ENCODE measurements at places on chromosomes 1 and 21.
A peak's percentile ranks its signal among the peaks of the same experiment; 100 is the strongest.

DNA sequence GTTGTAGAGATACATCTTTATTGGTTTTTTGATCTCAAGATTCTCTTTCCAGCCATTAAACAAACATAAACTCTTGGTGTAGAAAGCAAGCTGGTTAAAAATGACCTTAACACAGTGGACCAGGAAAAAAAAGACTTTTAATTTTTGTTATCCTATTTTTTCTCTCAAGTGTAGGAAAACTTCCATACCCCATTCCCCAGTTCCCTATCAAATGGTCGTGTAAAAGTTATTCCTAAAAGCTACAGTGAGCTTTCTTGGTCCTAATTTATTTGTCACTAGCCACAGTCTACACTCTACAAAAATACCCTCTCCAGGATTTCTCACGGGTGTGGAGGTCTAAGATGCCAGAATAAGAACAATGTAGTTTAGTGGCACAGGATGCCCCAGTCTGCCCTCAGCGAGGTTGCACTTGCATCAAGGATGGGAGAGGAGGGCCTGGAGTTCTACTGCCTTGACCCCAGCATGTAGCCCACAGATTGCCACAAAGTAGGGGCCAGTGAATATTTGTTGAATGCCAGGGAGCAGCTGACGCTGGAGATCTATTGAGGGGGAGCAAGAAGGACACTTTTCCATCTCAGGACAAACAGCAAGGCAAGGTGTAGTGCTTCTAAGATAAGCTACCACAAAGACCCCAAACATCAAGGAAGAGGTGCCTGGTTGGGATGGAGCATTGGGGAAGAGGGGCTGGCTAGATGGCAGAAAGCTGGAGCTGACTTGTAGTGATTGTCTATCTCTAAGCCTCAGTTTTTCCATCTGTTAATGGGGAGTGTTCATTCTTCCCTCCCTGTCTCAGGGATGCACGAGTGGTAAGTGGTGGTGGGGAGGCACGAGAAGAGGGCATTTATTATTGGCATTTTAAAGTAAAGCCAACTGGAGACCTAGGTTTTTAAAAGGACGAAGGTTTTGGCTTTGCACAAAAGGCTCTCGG is 1.8 kb downstream of the MYCL start:
- no peak for DNase-seq

DNA sequence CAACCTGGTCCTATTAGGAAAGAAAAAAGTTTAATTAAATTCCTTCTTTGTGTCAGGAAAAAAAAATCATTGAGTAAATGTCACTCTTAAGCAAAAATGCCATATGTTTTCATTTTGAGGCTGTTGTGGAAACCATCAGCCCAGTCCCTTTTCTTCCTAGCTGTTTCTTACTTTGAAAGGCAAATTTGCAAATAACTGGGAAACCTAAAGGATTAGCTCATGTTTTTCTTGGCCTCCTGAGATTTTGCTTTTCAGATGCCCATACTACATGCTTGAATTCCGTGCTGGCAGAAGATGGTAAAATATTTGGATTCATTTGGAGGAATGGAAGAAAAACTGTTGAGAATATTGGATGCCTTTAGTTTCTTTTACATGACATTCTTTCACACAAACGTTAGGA is 182.1 kb upstream of the ADAMTS5 start:
- DNase-seq: no peak

GRCh38 chr21:35343046-35343819 is 294.1 kb upstream of the RUNX1 start:
- DNase-seq: no peak

DNA sequence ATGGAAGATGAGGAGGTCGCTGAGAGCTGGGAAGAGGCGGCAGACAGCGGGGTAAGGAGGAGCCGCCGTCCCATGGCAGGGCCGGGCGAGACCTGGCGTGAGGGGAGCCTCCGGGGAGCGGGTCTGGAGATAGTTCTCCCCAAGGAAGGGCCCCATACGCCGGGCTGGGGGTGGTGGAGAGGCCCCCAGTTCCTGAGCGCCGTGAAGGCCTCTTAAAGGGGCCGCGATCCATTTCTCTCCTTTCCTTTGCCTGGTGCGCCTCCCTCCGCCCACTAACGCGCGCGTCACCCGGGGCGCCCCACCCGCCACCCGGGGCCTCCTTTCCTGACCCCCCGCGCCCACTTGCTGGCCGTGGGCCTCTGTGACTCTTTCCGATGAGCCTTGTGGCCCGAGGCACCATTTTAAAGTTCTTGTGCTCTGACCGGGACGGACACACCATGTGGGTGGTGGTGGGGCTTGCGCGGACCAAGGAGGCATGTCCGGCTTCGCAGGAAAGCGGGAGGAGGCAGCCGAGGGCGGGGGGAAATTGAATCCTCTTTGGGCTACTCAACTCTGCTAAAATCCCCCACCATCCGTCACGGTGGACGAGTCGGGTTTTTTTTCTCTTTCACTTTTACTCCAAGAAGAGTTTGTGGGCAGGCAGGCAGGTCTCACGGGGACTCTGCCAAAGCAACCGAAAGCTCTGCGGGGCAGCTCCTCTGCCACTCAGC is 371 bp downstream of the SZRD1 start:
- DNase-seq: peak; percentile 48

DNA sequence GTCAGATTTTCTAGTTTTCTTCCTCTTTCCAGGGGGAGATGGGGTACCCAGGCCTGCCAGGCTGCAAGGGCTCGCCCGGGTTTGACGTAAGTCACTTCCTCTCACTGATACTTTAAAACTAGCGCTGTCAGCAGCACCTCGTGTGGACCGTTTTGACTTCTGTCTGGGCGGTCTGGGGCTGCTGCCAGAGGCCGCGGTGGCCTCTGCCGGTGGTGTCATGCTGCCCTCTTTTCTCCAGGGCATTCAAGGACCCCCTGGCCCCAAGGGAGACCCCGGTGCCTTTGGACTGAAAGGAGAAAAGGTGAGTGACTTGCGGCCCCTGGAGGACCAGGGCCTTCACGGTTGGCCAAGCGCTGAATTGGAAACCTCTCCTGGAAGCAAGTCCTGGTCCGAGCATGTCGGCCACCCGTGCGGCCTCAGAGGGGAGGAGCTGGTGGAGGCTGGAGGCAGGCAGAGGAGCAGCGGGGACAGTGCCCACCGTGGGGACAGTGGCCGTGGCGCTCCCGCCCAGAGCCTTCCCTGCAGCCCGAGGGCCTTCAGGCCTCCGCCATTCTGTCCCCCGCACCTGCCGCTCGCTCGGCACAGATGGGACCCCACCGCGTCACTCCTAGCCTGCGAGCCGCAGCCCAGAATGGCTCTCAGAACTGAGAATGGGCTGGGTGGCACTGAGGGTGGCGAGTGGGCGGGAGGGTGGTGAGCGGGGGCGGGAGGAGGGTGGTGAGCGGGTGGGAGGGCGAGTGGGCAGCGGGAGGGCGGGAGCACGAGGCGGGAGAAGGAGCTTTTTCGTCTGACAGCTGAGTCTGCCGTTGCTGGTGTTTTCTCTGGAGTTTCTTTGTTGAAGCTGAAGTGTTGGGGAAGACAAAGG is 9.4 kb downstream of the COL6A1 start:
- DNase-seq: no peak

GRCh38 chr1:43327549-43328292 is 9.9 kb upstream of the MPL start:
- no peak for DNase-seq

DNA sequence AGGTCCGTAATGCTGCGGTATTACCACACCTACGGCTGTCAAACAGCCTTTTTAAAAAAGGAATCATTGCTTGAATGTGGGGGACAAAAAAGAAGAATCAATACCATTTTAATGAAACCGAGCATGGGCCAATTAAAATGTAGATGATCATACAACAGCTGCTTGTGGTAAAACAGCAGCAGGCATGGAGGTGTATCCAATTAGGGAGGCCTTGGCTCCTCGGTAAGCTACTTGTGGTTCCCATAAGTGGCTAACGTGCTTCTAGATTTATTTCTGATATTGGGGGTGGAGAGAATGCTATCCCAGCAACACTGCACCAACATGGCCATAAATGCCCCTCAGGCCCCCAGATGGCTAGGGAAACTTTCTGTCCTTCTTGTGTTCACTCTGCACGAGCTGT is 1.8 kb downstream of the PTPN14 start:
- no peak for DNase-seq

- no peak for DNase-seq
Observed at GRCh38 chr1:244968471-244968871, 104.1 kb upstream of the HNRNPU start.

GRCh38 chr1:34362949-34363348 is 186.2 kb downstream of the C1orf94 start:
- no peak for DNase-seq

- no peak for DNase-seq
Observed at GRCh38 chr1:21534674-21535378, 25.6 kb downstream of the ALPL start.

DNA sequence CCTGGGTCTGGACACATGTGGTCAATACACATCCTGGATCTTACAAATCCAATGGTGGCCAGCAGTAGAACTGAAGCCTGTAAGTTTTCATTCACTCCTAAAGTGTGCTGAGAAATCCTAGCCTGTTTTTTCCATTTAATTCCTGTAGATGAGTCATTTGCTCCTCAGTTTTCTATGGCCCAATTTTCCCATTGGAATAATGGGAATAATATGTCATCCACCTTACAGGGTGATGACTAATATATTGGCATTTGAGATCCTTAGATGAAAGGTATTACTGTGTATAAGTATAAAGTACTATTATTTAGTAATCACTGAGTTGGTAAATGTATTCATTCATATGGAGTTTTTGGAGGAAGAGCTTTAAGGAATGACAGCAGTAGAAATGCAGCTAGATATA is 89.7 kb upstream of the ADAR start:
- no peak for DNase-seq

GRCh38 chr1:153770797-153771196 is 4.4 kb upstream of the SLC27A3 start:
- DNase-seq: no peak

GRCh38 chr1:118504867-118505266 is 319.8 kb upstream of the SPAG17 start:
- no peak for DNase-seq

DNA sequence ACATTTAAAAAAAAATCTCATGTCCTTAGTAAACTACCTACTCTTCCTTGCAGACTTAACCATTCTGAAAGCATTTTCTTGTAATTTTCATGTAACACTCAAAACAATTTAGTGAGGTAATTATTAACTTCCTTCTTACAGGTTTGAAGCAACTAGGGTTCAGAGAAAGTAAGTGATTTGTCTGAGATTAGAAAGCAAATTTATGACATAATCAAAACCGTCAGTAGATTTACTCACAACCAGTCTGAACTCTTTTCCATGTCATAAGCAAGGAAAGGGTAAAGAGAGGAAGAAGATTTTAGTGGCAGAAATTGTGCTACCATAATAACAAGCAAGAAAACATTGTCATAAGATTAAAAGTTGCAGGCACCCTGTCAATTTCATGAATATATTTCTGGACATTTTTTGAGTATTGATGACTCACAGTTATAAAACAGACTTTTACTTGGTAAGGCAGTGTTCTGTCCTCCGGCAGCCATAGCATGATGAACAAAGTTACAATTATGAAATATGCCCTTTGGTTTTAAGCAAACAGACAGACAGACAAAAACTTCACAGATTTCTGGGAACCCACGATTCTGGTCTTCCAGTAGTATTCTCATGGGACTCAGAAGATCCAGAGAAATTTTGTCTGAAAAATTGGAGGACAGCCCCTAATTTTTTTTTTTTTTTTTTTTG is 707.2 kb downstream of the RWDD3 start:
- no peak for DNase-seq

DNA sequence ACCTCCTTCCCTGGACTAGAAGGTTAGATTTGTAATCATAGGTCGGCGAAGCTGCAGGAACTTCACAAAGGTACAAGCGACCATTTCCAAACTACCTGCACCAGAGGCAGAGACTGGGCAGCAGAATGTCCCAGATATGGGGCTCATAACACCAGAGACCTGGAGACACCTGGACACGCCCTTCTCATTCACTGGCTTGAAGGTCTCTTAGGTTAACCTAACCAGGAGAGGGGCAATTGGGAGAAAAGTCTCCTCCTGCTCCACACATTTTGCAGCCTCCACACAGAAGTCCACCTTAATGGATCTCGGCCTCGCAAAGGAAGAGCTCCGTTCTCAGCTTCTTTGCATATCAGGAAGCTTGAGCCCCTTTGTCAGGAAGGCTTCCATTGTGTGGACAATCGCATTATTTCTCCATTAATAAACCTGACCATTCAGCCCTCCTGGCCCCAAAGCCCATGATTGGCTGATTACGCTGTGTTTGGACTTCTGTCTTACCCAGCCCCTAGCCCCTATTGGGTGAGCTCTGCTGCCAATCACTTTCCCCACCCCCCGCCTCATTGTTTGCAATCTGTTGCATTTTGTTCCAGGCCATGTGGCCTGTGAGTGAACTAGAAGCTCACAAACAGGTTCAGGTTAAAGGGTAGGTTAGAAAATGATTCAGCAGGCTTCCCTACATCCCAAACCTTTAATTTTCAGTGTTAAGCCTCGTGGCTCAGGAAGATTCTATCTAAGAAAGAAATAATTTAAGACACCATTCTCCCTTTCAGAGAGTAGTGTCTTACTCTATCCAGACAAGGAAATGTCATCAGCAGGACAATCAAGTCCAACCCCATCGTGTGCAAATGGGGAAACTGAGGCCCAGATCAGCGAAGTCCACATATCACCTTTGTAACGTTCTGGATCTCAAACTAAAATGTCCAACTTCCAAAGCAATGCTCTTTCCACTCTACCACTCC is 2.8 kb downstream of the MYCL start:
- DNase-seq: no peak

GRCh38 chr1:66925558-66925910 is 744 bp downstream of the MIER1 start:
- no peak for DNase-seq

DNA sequence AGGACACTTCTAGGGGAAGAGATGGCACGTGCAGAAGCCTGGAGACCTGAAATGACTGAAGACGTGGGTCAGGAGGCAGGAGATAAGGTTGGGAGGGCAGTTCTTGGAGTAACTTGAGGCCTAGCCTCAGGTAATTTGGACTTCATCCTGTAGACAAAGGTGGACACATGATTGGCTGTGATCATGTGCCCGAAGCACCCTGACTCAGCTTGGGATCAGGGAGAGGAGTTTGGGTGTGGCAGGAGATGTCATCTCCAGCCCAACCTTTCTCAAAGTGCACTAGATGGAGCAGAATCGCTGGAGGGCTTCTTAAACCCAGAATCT is 1.5 kb downstream of the SLC66A1 start:
- no peak for DNase-seq

GRCh38 chr1:72111662-72112061 is 170.7 kb downstream of the NEGR1 start:
- no peak for DNase-seq

DNA sequence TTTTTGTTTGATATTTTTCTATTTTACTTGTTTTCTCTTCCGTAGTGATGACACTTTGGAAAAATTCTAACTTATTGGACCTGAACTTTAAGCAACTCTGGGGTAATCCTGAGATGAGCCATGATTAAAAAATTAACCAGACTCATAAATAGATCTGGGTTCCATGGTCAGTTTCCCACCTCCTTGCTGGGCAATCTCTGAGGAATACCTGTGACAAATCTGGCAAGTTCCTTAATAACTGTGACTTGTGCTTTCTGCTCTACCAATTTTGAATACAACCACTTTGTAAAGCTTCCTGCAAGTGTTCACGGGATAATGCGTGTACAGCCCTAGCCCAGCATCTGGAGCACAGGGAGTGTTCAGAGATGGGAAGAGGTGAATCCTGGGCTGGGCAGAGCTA is 3.3 kb downstream of the OVGP1 start:
- no peak for DNase-seq

GRCh38 chr1:12478612-12478985 is 139.4 kb downstream of the DHRS3 start:
- no peak for DNase-seq

- no peak for DNase-seq
Observed at GRCh38 chr1:60343736-60344135, 270.2 kb upstream of the C1orf87 start.

GRCh38 chr1:203360547-203361185 is 9.7 kb upstream of the FMOD start:
- no peak for DNase-seq

GRCh38 chr1:18452550-18452949 is 28.2 kb upstream of the KLHDC7A start:
- no peak for DNase-seq

All from cerebellar nuclear complex (tissue), 1 donor.